ENCODE measurements at places on chromosomes 6 and 20.

- no peak for DNase-seq
Measured at GRCh38 chr6:150697515-150697914, 97.8 kb downstream of the PLEKHG1 start.

DNA sequence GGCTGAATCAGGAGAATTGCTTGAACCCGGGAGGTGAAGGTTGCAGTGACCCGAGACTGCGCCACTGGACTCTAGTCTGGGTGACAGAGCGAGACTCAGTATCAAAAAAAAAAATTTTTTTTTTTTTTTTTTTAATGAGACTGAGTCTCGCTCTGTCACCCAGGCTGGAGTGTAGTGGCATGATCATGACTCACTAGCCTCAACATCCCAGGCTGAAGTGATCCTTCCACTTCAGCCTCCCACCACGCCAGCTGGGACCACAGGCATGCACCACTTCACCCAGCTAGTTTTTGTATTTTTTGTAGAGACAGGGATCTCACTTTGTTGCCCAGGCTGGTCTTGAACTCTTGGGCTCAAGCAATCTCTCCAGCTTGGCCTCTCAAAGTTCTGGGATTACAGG is 53.3 kb downstream of the MYO6 start:
- DNase-seq: no peak

- no peak for DNase-seq
Measured at GRCh38 chr6:4189249-4189648, 53.9 kb upstream of the ECI2 start.

- no peak for DNase-seq
Measured at GRCh38 chr20:20741087-20742045, 28.9 kb upstream of the RALGAPA2 start.

GRCh38 chr6:151808371-151809241 is 1.1 kb downstream of the ESR1 start:
- DNase-seq: no peak

GRCh38 chr6:143529095-143529494 is 17.6 kb upstream of the FUCA2 start:
- no peak for DNase-seq

DNA sequence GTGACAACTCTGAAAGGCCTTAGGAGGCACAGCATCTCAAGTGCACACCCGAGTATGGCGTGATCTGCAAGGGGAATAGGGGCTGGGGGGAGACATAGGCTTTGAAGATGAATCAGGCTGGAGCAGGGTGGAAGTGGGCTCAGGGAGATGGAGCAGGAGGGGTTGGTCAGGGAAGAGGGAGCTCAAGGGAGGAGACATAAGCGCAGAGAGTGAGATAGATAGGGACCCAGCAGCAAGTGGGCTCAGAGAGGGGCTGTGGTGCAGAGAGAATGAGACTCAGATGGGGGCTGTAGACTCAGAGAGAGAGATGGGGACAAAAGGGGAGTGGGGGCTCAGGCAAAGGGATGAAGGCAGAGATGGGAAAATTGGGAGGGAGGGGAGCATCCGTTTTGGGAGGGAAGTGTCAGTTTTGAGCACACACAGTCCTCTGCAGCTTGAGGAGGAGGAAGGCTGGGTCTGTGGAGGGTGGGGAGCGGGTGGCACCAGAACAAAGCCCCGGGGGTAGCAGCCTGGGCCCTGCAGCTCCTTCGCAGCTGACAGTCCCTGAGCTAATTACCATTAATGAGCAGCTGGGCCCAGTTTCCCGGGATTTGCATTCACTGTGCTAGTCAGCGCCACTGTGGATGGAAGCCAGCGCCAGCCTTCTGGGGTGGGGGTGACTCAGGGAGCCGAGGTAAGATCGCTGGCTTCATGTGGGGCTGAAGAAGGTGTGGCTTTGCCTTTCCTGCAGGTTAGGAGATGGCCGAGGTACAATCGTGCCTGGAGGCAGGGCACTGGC is 18.7 kb downstream of the SRXN1 start:
- DNase-seq: no peak

DNA sequence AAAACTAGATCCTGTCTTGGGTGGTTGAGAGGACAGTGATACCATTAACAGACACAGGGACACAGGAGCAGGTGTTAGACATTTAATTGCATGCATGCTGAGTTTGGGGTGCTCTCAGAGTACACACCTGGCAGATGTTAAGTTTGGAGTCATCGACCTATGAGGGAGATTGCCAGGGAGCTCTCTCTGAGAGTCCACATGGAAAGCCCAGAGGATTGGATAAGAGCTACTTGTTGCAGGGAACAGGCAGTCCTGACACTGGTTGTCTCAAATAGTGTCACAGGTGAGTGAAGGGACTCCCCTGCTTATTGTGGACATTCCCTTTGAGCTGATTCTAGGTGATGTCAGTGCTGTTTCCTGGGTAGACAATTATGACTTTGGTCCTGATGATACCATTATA is 3.1 kb downstream of the ATRN start:
- no peak for DNase-seq

DNA sequence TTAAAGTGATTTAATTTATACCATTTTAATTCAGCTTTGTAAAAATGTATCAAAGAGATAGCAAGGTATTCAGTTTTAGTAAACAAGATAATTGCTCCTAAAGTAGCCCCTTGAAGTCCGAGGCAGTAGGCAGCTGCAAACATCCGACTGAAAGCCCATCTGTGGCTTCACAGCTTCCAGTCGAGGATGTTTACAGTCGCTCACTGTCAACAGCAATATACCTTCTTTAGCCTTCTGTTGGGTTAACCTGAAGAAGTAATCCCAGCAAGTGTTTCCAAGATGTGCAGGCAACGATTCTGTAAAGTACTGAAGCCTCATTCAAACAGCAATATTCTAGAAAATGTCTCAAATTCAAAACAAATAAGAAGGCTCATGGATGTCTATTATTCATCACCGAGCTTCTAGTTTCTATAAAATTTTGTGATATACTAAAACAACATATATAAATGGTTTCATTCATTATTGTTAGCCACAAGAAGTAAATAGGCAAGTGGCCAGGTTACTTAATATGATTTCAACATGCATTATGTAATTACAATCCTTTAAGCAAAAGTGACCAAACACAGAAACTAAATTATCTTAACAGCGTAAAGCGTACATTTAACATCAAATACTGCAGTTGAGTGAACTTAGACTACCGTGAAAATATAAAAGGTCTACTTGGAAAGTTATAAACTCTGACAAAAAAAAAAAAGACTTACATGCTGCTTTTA is 115.0 kb downstream of the OGFRL1 start:
- no peak for DNase-seq

- DNase-seq: peak; percentile 51
Measured at GRCh38 chr6:137827977-137828810, 38.9 kb upstream of the TNFAIP3 start.

GRCh38 chr6:12369781-12370262 is 79.7 kb downstream of the EDN1 start:
- DNase-seq: no peak

GRCh38 chr6:108068618-108069017 is 5.9 kb downstream of the OSTM1 start:
- no peak for DNase-seq

DNA sequence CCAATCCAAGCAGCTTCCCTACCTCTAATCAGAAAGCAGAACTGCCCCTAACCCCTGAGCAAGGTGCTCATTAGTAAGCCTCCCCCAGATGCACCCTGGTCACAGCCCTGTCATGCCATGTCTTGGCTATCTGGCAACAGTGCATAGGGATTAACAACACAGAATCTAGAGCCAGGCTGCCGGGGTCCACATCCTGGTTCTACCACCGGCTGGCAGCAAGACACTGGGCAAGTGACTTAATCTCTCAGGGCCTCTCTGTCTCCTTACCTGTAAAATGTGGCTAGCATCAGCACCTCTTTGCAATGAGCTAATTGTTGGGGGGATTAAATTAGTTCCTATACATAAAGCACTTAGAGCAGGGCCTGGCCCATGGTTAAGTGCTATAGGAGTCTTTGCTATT is 68.1 kb downstream of the CPNE5 start:
- no peak for DNase-seq

DNA sequence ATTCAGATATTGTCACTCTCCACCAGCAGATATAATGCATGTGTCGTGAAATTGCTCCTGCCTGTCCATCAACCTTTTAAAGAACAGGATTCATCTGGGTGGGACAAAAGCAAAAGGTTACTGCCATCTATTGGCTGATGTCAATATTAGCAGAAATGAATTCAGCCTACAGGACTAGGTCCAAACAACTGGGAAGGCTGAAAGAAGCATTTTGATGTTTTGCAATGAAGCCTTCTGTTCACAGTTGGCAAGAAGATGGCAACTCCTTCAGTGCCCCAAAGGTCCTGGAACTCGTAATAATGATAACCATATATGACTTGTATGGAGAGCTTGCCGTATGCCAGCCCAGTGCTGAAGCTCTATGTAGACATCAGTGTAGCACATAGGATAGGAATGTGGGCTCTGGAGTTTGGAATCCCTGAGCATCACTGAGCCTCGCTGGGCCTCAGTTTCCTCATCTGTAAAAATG is 7.5 kb downstream of the BCAS1 start:
- no peak for DNase-seq

DNA sequence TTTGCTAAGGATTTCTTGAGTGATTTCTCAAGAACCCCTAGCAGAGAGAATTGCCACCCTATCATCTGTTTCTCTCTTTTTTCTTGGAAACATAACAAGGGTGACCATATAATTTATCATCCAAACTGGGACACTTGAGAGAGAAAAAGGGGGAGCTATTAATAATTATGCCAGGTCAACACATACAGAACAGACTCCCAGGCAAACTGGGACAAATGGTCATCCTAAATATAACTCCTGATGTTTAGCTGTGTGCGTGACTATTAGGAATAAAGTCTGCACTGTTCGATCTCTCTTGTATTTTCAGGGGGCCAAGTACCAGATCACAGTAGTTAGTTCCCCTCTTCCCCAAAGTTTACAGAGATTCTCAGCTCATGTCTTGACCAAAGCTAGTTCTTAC is 11.7 kb upstream of the HS3ST5 start:
- no peak for DNase-seq

DNA sequence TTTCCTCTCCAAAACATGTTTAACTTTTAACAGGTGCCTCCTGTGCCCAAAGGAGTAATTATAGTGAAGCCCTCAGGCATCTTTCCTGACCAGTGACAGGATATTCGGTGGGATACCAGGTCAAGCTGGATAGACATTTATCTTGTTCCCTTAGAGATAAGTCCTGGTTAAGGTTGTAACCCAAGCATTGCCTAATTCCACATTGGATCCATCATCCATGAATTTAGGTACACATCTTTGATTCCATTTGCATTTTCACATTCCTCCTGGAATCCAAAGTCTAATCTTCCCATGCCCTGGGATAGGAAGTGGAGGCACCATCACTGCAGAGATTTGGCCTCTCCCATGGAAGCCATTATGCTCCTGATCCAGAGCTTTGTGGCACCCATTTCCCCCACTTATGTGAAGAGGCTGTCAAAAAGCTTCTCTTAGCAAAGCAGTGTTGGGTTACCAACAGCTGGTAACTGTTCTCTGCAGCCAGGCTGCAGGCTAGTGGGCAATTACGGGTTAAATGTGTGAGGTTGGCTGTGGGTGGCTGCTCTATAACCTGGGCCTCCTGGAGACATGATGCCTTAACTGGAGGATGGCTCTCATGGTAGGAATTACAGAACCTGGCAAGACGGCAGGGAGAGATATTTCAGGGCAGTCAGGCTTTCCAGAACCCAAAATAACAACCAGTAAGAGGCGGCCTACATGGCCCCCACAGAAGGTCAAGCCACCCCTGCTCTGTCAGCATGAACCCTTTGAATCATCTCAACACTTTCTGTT is 96.9 kb upstream of the VGLL2 start:
- no peak for DNase-seq

DNA sequence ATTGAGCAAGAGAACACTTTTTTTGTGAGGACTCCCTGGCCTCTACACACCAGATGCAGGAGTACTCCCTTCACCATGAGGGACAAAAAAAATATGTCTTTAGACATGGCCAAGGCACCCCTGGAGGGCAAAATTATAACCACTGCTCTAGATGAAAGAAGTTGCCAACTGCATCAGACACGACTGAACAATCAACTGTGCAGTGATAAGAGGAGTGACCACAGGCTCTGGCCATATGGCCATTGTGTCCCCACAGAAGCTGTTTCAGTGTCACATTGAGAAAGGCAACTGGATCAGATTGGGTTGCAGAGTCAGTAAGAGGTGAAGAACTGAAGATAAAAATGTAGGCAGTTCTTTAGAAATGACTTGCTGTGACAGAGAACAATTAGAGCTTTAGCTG is 85.7 kb downstream of the C6orf118 start:
- no peak for DNase-seq

DNA sequence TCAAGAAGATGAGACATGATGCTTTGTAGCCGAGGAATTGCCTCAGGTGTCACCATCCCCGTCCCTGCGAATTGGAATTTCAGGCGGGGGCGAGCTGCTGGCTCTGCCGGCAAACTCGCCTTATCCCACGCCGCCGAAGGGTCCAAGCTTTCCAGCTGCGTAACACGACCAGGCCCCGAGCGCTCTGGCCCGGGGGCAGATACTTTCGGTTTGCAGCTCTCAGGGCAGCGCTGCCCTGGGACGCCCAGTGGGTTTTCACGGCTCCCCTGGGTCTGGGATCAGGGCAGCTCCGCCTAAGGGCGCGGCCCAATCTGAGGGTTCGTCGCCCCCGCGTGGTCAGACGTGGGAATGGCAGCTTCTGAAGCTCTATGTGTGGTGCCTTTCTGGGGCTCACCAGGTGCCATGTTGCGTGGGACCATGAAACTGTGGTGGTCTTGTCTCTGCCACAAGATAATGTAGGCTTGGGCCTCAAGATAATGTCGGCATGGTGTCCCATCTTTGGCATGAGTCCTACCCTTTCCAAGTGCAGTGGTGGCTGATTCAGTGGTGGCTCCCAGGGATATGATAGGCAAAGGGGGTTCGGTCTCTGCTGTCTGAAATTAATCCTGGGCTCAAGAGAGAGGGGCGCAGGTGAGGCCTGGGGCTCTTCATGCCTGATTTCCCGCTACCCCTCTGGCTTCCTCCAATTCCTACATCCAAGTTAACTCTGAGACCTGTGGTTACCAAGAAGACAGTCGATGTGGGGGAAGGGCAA is 21.0 kb downstream of the PIGT start:
- peak; percentile 87 for DNase-seq

- no peak for DNase-seq
Measured at GRCh38 chr6:128192972-128193371, 292.1 kb upstream of the THEMIS start.

- no peak for DNase-seq
Measured at GRCh38 chr6:24394780-24395437, 7.8 kb upstream of the MRS2 start.

DNA sequence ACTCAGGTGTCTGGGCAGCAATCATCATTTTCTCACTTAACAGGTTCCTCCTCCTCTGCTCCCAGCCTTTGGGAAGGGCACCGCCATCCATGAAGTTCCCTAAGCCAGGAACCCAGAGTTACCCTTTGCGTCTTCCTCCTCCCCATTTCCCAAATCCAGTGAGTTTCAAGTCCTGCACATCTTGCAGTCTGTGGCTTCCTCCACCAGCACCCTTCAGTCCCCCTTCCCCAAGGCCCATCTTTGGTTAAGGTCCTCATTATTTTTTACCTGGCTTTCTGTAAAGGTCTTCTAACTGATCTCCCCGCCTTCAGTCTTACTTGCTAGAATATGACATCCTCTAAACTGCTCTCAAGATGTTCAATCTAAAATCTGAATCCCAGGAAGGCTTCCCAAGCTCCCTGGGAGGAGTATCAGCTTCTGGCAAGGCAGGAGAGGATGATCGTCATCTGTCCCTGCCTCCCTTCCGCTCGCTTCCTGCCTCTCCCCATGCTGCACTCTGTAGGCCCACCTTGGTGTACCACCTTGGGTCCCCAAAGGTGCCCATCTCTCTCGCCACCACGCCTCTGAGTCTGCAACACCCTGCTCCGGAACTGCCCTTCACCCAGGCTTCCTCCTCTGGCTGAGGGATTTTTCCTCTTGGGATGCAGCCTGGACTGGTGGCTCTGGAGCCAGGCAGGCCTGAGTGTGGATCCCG is 11.4 kb upstream of the DUSP22 start:
- no peak for DNase-seq

Measured in activated naive CD4-positive, alpha-beta T cell treated with Interleukin-2 at 50 U/mL for 16 hours (primary cell).